NCI-H446 (cell line): ENCODE measurements at places on chromosomes 7 and 10.

GRCh38 chr7:138880881-138881578, 83.0 kb upstream of the ATP6V0A4 start:
- DNase-seq, result no peak

GRCh38 chr7:139667377-139667776, 110.4 kb downstream of the HIPK2 start:
- DNase-seq, result no peak

- DNase-seq, result no peak
Measured at GRCh38 chr7:80392229-80393169, 119.4 kb downstream of the GNAT3 start.

DNA sequence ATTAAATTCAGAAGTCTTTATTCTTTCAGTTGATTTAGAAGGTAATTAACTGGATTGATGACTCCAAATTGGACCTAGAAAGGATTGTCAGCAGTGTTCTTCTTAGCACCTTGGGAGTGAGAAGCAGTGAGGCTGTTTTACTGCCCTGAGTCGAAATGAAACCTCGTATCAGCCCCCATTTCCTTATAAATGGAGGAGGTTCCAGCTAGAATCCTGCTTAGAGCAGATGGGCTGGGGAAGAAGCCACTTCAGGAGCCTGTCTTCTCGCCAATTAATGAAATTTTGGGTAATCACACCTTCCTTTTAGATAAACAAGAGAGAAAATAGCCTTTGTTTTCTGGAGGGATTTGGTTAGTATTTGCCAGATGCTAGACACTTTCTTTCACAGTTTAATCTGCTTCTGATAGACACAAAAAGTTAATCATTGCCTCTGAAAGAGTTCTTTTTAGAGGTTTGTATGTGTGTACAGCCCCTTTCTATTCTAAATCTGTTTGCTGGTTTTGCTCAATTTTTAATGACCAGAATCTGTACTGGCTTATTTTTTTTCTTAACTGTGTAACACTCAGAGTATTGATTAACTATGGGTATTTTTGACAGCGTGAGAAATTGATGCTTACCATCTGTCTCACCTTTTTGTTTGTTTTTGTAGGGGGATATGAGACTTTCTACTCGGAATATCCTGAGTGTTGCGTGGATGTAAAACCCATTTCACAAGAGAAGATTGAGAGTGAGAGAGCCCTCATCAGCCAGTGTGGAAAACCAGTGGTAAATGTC, 4.6 kb downstream of the DUSP5 start:
- no peak for DNase-seq

- DNase-seq, result no peak
Measured at GRCh38 chr10:12717981-12718707, 283.4 kb downstream of the CCDC3 start.

DNA sequence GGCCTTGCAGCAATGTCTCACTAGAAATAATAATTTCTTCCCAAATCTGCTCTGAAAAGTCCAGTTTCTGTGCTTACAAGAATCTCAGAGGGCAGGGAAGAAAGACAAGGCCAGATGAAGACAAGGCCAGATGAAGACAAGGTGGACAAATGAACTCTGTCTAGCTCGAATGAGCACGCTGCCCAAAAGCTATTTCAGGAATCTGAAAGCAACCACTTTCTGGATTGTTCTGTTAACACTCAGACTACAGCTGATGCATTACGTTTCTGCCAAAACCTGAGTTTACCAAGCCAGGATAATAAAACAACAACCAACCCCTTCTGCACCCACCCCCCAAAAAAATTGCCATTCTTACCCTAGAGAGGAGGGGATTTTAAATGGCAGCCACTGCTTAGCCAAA, 1073.6 kb downstream of the SORCS3 start:
- no peak for DNase-seq

DNA sequence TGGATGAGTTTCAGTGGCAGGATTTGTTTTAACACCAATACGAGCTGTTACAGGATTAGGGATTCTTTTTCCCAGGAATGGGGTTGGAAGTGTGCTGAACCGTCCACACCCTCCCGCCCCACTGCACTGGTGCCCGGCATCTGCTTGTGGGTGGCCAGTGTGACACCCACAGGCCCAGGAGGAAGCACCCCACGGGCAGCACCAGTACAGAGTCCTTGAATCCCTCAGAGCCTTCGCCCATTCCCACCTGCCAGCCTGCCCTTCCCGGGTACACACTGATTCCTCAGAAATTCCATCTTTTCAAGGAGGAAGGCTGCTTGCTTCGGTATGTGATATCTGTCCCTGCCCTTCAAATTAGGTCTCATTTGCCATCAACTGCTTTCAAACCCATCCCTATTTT, 15.4 kb downstream of the INSIG1 start:
- DNase-seq, result no peak

DNA sequence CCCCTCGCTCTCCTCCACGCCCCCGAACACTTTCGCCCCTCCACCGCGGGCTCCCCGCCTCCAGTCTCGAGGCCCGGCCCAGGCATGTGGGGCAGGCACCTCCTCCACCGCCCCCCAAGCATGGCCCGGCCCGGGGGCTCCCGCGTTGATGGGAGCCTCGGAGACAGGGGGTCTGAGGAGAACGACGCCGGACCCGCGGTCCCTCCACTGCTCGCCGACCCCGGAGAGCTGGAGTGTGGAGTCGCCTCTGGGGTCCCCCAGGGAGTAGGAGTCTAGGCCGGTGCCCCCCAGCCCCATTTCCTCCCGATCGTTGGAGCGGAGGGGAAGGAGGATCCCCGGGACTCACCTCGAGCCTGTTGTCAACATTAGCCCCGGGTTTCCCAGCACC, 206 bp downstream of the UPF2 start:
- no peak for DNase-seq
